NCI-H1092 treated with DMSO at 0.1 percent for 48 hours (cell line): ENCODE measurements at places on chromosomes 5 and 9.

- no peak for DNase-seq
Observed at GRCh38 chr9:104907278-104907951, 20.5 kb downstream of the ABCA1 start.

DNA sequence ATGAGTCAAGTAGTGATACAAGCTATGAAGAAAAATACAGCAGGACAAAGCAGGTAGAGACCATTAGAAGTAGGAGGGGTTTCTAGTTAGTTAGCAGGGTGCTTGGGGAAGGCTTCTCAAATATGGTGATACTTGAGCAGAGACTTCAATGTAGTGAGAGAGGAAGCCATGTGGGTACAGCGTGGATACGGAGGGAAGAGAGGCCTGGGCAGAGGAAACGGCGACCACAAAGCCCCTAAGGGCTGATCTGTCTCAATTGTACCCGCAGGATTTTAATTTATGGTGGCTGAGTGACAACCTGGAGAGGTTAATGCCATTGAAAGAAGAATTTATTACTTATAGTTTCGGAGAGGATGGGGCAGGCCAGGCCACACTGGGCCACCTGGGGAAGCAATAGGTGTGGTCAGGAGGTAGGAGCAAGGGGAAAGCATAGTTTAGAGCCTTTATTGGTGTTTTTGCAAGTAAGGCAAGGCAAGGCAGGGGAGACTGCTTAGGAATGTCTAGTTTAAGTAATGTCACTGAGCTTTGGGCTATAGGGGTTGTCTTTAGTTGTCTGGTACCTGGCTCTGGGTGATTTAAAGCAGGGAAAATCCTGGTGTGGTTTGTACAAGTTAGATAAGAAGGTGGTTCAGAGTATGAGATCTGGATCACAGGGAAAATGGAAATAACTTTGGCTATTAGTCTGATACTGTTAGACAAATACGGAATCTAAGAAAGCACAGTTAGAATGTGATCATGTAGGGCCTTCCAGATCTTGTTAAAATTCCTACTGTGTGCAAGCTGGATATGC lies 42.6 kb downstream of the GCNT4 start:
- no peak for DNase-seq

DNA sequence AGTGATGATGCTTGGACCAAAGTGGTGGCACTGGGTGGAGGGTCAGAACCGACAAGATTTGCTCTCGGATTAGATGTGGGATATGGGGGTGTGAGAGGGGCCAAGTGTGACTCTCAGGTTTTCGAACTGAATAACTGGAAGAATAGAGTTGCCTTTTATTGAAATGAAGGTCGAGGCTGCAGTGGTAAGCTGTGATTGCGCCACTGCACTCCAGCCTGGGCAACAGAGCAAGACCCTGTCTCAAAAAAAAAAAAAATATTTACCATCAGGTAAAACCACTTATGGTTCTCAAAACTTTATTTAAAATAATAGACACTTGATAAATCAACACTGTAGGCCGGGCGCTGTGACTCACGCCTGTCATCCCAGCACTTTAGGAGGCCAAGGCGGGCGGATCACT lies 27.2 kb downstream of the EXOSC2 start:
- no peak for DNase-seq

GRCh38 chr9:26723486-26723885 lies 169.1 kb downstream of the CAAP1 start:
- DNase-seq, result no peak

- no peak for DNase-seq
Observed at GRCh38 chr5:126438267-126438666, 15.1 kb downstream of the GRAMD2B start.

DNA sequence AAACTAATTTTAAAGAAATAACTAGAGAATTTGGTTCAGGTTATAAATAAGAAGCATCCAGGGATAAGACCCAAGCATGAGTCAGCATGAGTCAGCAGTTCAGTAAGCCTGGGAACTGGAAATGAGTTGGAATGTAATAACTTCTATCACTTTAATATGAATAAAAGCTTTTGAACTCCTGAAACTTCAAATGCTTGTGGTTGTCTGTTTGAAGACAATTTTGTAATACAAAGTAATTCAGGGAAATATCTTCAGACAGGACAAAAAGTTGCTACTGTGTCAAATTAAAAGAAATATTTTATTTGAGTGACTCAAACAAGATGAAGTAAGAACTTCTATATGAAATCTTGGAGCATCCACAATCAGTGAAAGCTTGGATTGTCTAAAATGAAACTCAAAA lies 331.2 kb upstream of the DAB2 start:
- no peak for DNase-seq

GRCh38 chr5:72298711-72299110 lies 21.3 kb downstream of the MRPS27 start:
- no peak for DNase-seq

GRCh38 chr9:108119530-108120113 lies 630.1 kb upstream of the KLF4 start:
- DNase-seq, result no peak

- DNase-seq, result no peak
Observed at GRCh38 chr5:65111961-65112658, 343.4 kb downstream of the CWC27 start.

DNA sequence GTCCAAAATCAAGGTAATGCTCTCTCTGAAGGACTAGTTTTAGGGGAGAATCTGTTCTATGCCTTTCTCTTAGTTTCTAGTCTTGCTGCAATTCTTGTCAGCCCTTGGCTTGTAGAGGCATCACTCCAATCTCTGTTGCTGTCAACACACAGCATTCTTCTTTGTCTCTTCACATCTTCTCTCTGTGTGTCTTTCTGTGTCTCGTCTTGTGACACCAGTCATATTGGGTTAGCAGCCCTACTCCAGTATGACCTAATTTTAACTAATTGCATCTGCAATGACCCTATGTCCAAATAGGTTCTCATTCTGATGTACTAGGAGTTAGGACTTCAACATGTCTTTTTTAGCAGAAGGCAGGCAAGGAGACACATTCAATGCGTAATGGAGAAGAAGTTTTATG lies 1110.6 kb downstream of the DTWD2 start:
- no peak for DNase-seq

DNA sequence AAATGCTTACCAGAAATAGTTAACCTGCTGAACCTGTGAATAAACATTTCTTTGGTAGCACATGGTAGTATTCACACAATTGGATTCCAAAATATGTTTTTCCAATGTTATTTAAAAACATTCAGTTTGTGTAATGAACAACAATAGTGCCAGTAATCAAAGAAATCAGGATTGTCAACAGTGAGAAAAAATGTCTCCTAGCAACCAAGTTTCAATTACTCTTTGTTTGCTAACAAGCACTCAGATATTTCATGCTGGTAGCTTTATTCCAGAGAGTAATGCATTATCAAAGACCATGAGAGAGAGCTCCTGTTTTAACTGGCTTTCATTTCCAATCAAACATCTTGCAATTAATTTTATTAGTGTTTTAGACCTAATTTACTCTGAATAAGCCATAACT lies 768.1 kb upstream of the GRAMD2B start:
- no peak for DNase-seq

DNA sequence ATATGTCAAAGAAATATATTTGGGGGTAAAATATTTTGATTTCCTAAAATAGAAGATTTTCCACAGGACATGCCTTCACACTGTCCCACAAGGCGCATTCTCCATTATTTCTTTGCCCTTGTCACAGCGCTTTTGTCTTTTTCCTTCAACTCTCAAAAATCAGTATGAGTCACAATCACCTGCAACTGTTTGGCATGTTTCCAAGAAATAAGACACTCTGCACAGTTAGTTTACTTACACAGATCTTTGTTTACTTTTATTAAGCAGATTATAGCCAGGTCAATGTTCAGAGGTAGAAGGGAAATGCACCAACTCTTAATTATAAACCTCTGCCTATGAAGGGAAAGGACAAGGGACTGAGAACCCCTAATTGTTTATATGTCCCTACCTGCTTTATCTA lies 9.5 kb downstream of the CEMIP2 start:
- no peak for DNase-seq

DNA sequence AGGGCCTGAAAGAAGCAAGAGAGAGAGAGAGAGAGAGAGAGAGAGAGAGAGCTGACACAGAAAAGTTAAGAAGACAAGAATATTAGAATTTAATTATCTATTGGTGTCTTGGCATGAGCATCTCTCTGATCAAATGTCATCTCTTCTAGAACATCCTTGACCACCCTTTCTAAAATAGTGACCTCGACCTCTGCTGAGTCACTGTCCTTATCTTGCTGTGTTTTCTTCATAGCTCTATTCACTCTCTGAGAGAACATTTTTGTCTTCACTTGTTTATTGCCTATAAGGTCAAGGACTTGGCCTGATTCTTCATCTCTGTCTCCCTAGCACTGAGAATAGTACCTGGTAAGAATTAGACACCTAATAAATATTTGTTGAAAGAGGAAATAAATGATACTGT lies 383.8 kb upstream of the RPS23 start:
- no peak for DNase-seq

DNA sequence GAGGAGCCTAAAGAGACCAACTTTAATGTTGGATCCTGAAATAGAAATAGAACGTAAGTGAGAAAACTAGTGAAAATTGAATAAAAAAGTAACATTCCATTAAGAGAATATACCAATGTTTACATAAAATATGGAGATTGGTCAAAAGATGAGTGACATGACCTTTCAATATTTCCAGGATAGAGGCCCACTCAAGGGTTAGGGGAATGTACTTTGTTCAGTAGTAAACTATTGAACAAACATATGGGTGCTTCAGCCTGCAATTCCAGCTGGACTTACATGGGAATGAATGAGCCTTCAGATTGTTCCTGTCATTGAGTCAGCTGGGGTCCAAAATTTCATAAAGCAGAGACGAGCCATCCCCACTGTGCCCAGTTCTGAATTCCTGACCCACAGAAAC lies 371.7 kb upstream of the POU5F2 start:
- DNase-seq, result no peak

GRCh38 chr5:111950660-111951059 lies 193.7 kb upstream of the NREP start:
- DNase-seq, result no peak

- no peak for DNase-seq
Observed at GRCh38 chr9:134333234-134333873, 7.1 kb downstream of the RXRA start.

GRCh38 chr5:93721071-93721470 lies 20.3 kb downstream of the POU5F2 start:
- DNase-seq, result no peak

- no peak for DNase-seq
Observed at GRCh38 chr9:81676395-81676794, 13.0 kb downstream of the TLE1 start.

GRCh38 chr9:130041648-130042405 lies 1.2 kb downstream of the FNBP1 start:
- no peak for DNase-seq

DNA sequence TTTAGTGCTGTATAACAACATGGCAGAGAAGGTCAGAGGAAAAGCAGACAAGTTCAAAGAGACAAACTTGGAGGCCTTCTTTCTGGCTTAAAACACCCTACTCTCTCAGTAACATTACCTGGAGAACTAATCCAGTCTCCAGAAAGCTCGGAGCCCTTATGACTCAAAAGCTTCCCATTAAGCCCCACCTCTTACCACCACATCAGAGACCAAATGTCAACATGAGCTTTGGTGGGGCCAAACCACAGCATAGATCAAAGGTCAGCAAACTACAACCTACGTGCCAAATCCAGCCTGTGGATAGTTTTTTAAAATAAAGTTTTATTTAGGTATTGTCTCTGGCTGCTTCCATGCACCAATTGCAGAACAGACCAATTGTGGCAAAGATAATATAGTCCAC lies 589.9 kb downstream of the DNAH5 start:
- no peak for DNase-seq

- no peak for DNase-seq
Observed at GRCh38 chr5:74187757-74188156, 452.8 kb downstream of the ENC1 start.

DNA sequence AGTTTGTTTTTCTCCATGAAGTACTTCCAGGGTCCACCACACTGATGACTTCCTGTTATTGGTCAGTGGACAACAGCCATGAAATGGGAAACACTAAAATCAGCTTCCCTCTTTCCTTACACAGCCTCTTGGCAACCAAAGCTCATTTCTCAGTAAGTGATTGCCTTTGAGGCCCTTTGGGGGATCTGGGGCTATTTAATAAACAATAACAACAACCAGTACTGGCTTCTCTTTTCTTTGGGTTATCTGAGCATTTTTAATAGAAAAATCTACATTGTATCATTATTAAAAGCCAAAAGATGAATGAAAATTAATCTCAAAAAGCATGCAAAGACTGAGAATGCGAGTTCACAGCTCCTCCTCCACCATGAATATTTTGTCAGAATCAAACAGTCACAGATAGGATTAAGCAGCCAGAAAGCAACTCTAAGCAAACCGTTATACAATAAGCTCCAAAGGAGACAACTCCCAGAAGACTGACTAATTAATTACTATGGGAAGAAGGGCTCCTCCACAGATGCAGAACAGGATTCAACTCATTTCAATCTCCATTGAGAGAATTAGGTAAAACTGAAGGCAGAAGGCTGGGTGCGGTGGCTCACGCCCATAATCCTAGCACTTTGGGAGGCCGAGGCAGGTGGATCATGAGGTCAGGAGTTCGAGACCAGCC lies 68.3 kb downstream of the SERINC5 start:
- no peak for DNase-seq

DNA sequence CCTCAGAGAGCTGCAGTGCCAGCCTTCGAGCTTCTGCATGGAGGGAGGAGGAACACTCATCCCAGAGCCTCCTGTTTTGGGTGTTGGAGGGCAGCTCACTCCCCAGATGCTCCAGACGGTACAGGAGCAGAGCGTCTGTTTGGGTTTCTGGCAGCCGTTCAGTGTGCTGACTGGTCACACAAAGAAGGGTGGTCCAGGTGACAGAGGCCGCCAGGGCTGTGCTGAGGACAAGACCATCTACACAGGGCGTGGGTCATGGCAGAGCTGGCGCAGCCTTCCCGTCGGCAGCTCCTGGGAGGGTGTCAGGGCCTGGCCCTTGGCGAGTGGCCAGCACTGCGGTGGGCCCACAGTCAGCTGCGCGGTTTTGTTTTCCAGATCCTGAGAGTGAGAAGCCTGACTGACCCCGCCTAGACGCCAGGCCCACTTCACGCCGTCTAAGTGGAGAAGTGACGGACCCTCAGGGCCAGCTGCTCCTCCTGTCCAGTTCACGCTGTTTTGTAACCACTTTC lies 131.4 kb upstream of the FAM120A start:
- DNase-seq, result peak; percentile 61

DNA sequence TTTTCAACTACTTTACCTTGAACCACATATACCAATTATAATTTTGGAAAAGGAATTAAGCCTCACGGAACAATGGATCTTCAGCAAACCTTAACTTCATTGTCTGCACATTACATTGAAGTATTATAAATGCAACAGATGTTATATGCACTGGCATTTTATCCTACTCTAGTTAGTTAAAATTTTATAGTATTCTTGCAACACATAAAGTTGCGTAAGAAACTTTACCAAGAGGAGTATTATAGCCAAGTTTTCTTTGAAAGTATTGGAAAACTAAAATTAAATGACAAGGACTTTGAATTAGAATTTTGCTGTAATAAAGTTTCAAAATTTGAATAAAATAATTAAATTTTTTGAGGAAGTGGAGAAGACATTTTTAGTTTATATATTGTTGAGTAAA lies 63.4 kb upstream of the SREK1 start:
- DNase-seq, result no peak

GRCh38 chr5:121525706-121526105 lies 326.0 kb upstream of the FTMT start:
- no peak for DNase-seq

- DNase-seq, result no peak
Observed at GRCh38 chr5:43068037-43068436, 27.9 kb upstream of the ANXA2R start.
